ENCODE measurements at places on chromosomes 2 and 18.

DNA sequence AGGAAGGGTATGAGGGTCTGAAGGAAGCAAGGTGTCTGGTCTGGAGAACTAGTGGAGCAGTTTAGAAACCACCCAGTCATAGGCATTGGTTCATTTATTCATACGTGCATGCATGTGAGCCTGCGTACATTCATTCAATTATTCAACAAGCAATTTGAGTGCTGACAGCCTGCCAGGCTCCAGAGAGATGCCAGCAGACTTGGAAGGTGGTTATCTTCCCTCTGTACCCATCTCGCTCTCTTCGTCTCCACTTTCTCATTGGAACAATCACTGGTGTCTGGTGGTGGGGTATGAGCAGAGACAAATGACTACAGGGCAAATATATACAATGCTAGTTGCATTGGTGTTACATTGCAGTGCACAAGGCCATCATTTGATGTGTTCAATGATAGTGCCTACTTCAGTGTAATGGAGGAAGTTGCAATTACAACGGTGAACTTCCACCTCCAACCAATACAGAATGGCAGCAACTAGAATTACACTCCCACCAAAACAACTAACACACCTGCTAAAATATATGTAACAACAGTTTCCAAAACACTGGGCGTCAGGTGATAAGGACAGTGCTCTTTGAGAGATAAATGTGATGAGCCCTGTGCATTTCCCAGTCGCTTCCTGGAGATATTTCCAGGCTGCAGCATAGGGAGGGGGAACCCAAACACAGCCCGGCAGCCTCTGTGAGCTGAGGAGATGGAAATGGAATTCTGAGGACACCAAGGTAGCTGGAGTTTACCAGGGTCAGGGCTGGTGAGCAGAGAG lies 32.6 kb upstream of the CNGA3 start:
- no peak for DNase-seq

- DNase-seq: no peak
Observed at GRCh38 chr2:106307860-106308259, 113.8 kb upstream of the UXS1 start.

DNA sequence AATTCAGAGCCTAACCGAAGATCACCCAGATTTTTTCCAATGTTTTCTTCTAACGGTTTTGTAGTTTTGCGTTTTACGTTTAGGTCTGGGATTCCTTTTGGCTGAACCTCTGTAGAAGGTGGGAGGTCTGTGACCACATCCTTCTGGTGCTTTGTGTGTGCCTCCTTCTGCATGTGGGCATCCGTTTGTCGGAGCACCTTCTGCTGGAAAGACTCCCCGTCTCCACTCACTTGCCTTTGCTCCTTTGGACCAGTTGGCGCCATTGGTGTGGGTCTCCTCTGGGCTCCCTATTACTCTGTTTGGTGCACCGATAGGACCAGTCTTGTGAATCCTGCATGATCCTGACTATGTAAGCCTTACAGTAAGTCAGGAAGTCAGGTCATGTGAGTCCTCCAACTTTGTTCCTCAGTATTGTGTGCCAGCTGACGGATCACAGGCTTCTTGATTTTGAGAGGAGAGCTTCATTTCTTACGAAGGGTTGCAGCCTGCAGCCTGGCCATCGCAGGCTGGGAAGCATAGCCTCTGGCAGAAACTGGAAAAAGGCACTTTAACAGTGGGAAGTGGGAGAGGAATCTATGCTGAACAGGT lies 13.6 kb downstream of the AQP12A start:
- DNase-seq: no peak

DNA sequence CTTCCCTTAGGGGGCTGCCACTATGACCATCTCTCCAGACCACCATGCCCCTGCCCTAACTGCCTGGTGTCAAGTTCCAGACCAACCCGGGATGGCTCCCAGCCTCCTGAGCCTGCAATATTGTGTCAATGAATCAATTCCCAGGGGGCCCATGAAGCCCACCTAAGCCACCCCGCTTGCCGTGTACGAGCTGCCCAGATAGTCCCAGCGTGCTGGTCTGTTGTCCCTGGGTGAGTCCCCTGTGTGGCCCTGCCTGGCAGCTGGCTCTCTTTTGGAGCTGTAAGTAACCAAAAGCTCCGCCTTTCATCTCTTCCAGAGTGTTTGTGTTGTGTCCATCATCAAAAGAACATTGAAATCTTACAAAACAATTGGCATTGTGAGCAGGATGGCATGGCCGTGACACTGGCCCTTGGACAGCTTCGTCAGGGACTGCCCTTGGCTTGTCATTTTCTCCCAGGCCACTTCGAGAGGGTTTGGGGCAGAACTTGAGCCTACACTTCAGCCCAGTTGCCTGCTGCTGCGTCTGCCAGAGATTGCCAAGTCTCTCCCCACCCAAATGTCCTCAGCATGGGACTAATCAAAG lies 11.3 kb upstream of the MAL start:
- DNase-seq: no peak

- no peak for DNase-seq
Observed at GRCh38 chr18:55316486-55317184, 271.4 kb downstream of the TCF4 start.

- DNase-seq: no peak
Observed at GRCh38 chr2:96102596-96103186, 13.7 kb downstream of the ADRA2B start.

DNA sequence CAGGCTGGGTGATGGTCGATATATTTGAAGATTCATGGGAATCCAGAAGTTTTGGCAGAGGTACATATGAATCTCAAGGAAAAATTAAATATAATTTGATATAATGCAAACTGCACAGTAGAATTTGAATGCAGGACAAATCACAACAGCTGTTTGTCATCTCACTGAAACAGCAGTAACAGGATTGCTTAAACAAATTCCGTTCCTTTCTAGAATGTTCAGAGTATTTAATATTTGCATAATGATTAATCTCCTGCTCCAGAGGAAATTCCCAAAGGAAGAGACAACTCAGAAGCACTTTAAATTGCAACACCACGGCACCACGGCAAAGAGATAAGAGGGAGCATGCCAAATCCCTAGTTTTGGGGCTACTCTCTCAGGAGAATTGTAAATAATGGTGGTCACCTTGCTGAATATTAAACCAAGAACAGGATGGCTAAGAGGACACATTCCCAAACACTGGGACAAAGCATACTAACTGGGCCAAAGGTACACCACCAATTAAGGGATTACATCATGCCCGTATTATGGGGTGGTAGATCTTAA lies 67.8 kb upstream of the MAP4K3 start:
- no peak for DNase-seq

DNA sequence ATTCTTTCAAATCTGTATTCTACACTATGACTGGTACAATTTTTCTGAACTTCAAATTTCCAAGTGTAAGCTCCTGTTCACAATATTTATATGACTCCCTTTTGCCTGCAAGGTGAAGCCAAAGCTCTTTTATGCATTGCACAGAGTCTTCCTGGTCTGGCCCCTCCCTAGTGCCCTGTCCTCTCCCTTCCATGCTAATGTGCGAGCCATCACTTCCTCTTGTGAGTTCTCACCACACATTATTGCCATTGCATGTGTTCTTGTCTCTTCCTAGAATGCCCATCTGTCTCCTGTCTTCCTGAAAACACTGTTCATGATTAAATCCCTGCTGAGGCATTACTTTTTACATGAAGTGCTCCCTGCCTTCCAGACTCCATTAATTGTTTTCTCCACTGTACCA lies 169.9 kb downstream of the MC4R start:
- no peak for DNase-seq

GRCh38 chr2:98777076-98777475 lies 46.1 kb upstream of the MGAT4A start:
- DNase-seq: no peak

DNA sequence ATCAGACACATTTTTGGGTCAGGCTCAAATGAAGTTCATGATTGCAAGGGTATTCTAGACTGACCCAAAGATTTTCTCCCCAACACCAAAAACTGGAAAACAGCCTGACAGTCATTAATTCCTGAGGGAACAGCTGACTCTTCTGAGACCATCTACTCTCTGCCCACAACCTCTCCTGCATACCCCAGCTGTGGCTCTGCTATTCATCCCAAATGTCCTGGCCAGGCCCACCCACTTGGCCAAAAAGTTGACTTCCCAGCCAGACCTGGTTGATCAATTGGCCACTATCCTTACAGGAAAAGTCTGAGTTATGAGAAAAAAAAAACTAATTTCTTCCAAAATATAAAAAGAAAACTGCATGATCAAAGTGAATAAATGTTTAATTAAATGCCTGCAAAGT lies 103.8 kb upstream of the ST3GAL5 start:
- no peak for DNase-seq

- no peak for DNase-seq
Observed at GRCh38 chr18:36402765-36403396, 105.4 kb downstream of the FHOD3 start.

DNA sequence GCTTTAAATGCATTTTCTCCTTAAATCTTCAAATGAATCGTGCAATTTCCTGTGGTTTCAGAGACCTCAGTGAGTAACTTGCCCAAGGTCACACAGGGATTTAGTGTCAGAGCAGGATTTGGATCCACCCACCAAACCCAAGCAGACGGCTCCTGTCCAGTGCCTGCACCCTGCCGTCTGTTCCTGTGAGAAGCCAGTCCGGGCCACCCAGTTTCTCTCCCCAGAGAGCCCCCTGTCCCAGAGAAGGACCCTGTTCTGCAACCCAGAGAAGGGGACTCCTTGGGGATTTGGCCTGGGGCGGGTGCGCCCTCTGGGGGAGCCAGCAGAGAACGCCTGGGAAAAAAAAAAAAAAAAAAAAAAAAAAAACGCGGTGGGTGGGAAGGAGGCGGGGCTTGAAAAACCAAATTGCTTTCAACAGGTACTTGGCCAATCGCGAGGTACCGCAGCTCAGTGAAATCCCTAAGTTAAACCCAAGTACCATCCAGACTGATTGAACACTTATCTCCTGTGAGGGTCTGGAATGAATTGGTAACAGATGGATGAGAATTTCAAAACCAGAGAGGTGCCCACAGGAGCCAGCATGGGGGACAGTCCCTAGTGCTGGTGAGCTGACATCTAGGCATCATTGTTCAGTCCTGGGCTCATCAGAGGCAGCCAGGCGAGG lies 30.9 kb upstream of the REEP1 start:
- DNase-seq: peak; percentile 65

DNA sequence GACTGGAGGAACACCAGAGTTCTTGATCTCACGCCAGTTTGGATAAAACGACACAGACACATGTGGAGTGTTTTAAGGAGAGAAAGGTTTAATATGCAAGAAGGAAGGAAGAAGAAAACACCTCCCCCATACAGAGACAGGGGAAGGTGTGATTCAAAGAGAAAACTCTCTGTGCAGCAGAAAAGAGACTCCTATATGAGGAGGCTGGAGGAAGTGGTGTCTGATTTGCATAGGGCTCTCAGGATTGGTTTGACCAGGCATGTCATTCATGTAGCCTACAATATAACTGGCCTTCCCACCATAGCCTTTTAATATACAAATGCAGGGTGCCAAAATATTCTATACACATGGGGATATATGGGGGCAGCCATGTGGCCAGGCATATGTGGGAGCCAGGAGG lies 1386.5 kb downstream of the RPIA start:
- no peak for DNase-seq

DNA sequence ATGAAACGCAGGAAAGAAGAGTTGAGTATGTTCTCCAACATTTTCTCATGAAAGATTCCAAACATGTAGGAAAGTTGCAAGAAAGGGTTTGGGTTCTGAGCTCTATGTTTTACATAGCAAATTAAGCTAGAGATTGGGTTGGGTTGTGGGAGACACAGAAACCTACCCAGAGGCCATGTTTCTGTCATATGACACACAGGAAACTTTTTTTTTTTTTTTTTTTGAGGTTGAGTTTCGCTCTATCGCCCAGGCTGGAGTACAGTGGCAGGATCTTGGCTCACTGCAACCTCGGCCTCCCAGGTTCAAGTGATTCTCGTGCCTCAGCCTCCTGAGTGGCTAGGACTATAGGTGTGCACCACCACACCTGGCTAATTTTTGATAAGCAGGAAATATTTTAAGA lies 57.6 kb downstream of the DOCK10 start:
- DNase-seq: no peak

GRCh38 chr2:212042562-212042961 lies 496.0 kb downstream of the ERBB4 start:
- no peak for DNase-seq

GRCh38 chr2:230400454-230400853 lies 15.5 kb upstream of the SP100 start:
- DNase-seq: no peak

DNA sequence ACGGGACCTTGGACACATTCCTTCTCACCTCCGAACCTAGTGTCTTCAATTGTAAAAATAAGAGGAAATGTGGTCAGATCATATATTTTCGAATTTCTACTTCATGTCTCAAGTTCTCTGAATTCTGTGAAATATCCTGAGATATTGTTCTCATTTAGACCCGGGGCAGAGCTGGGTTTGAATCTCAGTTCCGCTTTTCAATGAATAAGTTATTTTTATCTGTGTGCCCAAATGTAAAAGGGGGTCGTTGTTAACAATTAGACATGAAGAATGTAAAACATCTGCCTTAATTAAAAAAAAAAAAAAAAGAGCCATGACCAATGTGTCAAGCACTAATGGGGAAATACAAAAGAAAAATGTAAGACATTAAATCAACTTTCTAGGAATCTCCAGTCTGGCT lies 48.9 kb upstream of the BCL11A start:
- DNase-seq: no peak

GRCh38 chr2:65278531-65278981 lies 50.9 kb downstream of the ACTR2 start:
- DNase-seq: no peak

GRCh38 chr2:105183555-105184323 lies 57.8 kb upstream of the GPR45 start:
- no peak for DNase-seq

Data from GOT3 (cell line).